SW480 (cell line): ENCODE measurements at places on chromosomes 6 and 20.

GRCh38 chr6:106439459-106439858 lies 78.9 kb downstream of the CRYBG1 start:
- peak; percentile 11 for DNase-seq

GRCh38 chr6:139732451-139732850 lies 358.0 kb upstream of the CITED2 start:
- no peak for DNase-seq

- no peak for DNase-seq
These were observed 324.7 kb downstream of the GJA1 start for GRCh38 chr6:121760191-121760590.

DNA sequence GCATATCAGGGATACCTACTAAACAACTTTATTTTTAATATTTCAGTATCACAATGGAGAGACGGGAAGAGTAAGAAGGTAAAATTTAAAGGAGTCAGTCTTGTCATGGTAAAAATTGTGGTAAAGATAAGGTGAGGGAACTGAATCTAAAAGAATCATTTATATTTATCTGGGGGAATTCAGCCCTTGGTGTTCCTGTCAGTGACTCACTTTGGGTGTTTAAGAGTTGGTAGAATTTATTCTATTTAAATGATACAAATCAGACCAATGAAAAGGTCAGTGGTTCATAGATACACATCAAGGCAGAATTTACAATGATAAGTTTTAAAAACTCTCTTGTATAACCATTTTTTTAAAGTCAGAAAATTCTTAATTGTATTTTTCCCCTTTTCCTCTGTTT lies 164.4 kb downstream of the CDKAL1 start:
- no peak for DNase-seq

DNA sequence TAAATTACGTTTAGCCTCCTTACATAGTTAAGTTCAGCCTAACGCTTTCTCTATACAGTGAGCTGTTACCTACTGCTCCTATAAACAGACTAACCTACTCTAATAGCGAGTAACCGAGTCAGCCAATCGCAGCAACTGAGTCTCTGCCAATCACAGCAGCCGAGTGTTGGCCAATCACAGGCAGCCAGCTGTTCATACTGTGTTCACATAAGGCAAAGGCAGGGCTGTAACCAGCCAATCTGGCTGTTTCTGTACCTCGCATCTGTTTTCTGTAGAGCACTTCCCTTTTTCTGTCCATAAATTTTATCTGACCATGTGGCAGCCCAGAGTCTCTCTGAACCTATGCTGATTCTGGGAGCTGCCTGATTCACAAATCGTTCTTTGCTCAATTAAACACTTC lies 263.9 kb upstream of the JARID2 start:
- no peak for DNase-seq

- DNase-seq: no peak
These were observed 28.9 kb downstream of the TPD52L1 start for GRCh38 chr6:125182237-125183008.

DNA sequence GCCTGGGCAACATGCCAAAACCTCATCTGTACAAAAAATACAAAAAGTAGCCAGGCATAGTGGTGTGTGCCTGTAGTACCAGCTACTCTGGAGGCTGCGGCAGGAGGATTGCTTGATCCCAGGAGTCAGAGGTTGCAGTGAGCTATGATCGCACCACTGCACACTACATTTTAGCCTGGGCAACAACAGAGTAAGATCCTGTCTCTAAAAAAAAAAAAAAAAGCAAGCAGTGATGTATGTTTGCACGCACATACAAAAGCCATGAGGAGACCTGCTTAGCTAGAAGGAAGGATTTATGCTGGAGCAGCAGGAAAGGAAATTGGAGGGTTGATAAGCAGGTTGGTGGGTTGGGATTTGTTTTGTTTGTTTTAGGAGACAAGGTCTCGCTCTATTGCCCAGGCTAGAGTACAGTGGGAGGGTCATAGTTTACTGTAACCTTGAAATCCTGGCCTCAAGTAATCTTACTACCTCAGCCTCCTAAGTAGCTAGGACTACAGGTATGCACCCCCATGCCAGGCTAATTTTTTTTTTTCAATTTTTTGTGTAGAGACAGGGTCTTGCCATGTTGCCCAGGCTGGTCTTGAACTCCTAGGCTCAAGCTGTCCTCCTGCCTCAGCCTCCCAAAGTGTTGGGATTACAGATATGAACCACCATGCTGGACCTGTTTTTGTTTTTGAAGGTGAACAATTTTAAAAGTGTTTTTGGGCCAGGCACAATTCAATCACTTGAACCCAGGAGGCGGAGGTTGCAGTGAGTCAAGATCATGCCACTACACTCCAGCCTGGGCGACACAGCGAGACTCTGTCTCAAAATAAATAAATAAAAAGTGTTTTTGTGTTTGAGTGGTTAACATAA lies 4.0 kb downstream of the ZSWIM3 start:
- DNase-seq: no peak

- no peak for DNase-seq
These were observed 217.3 kb upstream of the SULF2 start for GRCh38 chr20:48002517-48002970.

GRCh38 chr20:40073535-40074111 lies 615.4 kb downstream of the MAFB start:
- no peak for DNase-seq

DNA sequence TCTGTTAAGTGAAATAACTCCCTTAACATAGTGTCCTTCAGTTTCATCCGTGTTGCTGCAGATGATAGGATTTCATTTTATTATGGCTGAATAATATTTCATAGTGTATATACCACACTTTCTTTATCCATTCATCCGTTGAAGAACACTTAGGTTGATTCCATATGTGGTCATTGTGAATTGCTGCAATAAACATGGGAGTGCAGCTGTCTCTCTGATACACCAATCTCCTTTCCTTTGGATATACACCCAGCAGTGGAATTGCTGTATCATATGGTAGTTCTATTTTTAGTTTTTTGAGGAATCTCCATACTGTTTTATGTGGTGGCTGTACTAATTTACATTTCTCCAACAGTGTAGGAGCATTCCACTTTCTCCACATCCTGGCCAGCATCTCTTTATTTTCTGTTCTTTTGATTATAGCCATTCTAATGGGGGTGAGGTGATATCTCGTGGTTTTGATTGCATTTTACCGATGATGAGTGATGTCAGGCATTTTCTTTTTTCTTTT lies 193.2 kb downstream of the SLC16A10 start:
- peak; percentile 32 for DNase-seq

DNA sequence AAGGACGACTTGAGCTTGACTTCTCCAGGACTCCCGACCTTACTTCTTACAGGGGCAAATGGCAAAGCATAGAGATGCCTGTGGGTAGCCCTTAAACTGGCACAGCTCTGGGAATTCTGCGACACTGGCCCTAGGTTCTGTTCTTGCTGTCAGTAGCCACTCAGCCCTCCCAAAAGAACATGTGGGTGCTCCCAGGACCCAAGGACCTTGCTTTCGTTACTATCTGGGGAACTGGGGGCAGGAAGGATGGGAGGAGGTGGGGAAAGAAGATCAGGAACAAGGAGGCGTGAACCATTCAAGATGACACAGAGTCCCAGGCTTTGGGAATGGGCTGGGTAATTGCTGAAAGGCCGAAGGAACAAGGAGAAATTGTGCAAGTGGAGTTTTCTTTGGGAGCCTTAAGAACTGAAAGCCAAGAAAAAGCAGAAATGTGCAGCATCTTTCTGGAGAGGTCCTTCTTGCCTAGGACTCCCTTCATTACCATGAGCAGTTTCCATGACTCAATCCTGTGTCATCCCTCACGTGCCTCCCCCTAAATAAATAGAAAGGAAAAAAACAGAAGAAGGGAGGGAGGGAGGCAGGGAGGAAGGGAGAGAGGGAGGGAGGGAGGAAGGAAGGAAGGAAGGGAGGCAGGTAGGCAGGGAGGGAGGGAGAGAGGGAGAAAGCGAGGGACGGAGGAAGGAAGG lies 284.6 kb upstream of the FOXQ1 start:
- DNase-seq: peak; percentile 65

- no peak for DNase-seq
These were observed 137.6 kb upstream of the RPS6KA2 start for GRCh38 chr6:166764473-166765233.

DNA sequence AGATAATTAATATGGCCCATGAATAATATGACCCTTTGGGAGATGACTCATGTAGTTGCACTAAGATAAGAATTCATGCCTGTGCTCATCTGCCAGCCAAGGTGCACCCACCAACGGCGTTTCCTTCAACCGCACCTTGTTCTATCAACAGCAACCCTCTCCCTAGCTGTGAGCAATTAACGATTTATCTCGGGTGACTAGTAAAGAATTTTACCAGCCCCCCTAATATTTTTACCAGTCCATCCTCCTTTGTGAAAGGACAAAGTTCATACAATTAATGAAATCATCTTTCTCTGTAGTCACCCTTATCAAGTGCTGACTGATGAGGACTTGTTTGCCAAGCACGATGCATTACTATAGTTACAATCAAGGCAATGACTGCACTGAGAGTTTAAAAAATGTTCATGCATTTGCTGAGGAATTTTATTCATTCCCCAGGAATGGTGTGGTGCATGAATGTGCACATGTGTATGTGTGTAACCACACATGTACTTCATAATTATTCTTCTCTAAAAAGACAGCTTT lies 118.7 kb downstream of the SMOC2 start:
- DNase-seq: no peak

DNA sequence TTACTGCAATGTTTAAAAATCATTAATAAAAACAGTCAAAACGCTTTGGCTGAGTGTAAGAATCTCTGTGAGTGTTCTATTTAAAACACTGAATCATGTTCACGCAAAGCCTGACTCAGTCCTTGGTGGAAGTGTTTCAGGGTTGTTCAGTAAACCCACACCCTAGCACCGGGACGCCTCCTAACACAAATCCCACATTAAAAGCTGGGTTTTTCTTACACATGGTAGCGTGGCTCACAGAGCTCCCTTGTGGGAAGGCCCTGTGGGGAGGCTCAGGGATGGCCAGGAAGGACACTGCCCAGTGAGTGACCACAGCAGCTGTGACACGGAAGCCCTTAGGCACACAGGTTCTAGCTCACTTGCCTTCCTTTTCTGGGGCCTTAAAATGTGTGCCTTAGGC lies 80.2 kb downstream of the GMPR start:
- no peak for DNase-seq

DNA sequence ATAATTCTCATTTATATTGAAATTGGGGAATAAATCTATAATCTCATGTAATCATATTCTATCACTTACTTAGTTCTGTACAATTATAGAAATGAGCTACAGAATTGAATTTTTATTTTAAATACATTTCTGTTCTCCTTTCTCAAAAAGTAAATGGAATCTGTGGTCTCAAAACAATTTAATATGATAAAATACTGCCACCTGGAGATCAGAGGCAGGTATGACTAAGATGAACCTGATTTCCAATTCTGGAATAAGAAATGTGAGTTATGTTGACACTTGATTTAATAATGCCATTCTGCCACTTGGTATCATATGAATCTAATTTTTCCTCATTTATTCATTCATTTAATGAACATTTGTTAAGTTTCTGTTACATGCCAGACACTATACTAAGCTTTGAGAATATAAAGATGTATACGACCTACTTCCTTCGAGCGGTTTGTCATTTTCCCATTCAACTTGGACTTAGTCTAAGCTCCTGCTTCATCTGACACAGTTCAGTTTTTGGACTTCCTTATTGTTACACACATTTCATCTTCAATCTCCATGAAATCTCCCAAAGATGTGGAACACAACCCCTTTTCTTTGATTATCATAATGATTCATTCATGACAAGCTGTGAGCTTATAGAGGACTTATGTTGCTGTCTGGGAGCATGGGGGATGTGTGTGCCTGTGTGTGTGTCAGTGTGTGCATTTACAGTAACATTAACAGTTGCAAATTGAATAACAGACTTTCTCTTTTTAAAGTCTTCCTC lies 7.5 kb upstream of the CCDC28A start:
- DNase-seq: peak; percentile 28

GRCh38 chr20:51431321-51431720 lies 111.2 kb downstream of the NFATC2 start:
- no peak for DNase-seq

DNA sequence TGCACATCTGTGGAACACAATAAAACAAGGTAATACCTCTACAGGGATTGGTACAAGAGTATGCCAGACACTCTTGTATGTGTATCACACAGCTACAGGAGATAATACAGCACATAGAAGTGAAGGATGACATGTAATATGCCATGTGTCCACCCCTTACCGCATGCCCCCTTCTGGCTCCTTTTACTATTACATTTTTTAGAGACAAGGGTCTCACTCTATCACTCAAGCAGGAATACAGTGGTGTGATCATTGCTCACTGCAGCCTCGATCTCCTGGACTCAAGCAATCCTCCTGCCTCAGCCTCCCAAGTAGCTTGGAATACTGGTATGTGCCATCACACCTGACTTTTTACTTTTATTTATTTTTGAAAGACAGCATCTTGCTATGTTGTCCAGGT lies 4.2 kb upstream of the NCR3 start:
- peak; percentile 50 for DNase-seq

GRCh38 chr20:32021091-32021490 lies 10.9 kb downstream of the CCM2L start:
- DNase-seq: no peak
